ENCODE measurements at places on chromosomes 4 and X.

GRCh38 chr4:139223682-139224317 lies 46.8 kb upstream of the ELF2 start:
- DNase-seq = no peak

DNA sequence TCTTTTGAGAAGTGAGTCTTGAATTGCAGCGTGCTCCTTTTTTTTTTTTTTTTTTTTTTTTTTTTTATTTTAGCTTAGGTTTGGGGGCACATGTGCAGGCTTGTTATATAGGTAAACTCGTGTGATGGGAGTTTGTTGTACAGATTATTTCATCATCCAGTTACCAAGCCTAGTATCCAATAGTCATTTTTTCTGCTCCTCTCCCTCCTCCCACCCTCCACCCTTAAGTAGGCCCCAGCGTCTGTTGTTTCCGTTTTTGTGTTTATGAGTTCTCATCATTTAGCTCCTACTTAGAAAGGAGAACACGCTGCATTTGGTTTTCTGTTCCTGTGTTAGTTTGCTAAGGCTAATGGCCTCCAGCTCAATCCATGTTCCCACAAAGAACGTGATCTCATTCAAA lies 81.3 kb upstream of the TSPAN5 start:
- DNase-seq = no peak

GRCh38 chr4:42641656-42642055 lies 15.2 kb downstream of the ATP8A1 start:
- no peak for DNase-seq

- no peak for DNase-seq
These were observed 245.2 kb upstream of the DIPK2B start for GRCh38 chrX:45445745-45446412.

DNA sequence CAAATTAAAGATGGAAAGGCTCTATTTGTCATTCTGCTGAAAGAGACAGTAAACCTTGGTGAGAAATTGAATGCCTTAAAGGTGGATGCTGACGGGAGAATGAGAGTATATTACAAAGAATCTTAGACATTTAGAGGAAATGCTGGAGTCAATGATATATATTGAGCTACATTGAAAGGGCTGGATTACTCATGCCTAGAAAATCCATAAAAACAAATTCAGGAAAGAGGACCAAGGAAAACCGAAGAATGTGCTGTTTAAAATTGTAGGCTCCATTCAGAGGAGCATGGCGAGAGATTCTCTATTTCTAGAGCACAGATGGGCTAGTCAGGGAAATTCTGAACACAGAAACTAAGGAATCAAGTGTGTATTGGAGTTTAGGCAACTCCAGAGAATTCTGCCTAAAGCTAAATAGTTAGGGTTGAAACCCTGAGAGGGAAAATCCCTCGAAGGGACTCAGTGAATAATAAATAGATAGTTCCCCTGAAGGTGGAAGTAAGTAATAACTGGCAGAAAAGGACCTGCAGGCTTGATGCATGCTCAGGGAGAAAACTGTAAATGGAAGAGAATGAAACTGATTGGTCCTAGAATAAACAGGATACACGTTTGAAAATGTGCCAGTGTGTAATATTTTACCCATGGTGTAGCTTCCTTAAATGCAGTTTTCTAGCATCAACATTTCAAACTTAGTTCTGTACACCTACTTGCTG lies 1532.4 kb upstream of the TENM3 start:
- DNase-seq = no peak

DNA sequence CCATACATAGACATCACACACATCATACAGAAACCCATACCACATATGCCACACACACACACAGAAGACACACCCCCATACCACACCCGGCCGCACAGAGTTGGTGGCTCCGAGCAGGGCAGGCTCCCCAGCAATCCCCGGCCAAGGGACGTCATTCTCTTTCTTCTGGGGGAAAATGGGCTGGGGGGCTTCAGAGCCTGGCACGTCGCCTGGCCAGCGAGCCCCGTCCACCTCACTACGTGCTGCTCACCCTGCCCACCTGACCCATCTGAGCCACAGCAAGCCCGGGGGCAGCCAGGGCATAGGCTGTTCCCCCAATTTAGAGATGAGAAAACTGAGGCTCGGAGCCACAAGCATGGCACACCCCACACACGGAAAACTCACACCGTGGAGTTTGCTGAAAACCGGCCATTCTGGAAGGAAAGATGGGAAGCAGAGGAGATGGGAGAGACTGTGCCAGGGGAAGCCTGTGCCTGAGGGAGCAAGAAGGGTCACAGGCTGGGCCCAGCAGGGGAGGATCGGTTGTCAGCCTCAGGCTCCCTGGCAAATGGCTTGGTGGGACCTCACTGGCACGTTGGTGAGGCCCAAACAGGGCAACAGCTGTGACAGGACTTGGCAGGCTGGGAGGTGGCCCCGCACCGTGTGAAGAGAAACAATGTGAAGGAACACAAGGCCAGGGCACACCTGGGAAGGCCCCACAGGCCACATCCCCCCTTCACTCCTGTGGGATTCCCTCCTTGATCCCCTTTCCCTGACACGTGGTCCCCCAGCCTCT lies 73.2 kb downstream of the JAKMIP1 start:
- no peak for DNase-seq

- DNase-seq = no peak
These were observed 707 bp upstream of the UNC5C start for GRCh38 chr4:95549246-95550114.

DNA sequence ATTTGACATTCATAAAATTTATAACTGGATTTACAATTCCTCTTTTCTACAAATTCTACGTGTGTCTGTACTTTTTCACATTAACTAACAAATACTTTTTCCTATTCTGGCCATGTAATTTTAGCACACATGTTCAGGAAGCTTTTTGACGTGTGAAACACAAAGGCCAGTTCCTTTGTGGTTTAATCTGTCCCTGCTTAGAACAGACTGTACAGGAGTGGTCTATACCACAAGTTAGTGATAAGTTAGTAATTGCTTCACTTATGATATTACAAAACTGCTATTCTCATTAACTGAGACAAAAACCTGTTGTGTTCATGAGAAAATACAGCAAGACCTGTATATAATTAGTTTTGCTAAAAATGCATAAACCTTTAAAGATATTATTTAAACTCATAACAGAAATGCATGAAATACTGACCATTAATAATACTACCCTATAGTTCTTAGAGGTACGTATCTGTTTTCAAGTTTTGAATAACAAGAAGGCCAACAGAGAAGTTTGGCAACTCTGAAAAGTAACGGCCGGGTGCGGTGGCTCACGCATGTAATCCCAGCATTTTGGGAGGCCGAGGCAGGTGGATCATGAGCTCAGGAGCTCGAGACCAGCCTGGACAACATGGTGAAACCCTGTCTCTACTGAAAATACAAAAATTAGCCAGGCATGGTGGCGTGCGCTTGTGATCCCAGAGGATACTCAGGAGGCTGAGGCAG lies 13.7 kb upstream of the AREG start:
- DNase-seq = no peak

DNA sequence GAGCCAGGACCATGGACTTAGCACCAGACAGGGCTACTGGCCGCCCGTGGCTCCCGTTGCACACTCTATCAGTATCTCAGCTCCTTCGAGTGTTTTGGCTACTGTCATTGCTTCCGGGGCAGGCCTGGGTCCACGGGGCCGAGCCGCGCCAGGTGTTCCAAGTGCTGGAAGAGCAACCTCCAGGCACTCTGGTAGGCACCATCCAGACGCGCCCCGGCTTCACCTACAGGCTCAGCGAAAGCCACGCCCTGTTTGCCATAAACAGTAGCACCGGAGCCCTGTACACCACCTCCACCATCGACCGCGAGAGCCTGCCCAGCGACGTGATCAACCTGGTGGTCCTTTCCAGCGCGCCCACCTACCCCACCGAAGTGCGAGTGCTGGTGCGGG lies 1.6 kb downstream of the FAT4 start:
- no peak for DNase-seq

GRCh38 chr4:140096483-140096861 lies 57.5 kb downstream of the MAML3 start:
- no peak for DNase-seq

DNA sequence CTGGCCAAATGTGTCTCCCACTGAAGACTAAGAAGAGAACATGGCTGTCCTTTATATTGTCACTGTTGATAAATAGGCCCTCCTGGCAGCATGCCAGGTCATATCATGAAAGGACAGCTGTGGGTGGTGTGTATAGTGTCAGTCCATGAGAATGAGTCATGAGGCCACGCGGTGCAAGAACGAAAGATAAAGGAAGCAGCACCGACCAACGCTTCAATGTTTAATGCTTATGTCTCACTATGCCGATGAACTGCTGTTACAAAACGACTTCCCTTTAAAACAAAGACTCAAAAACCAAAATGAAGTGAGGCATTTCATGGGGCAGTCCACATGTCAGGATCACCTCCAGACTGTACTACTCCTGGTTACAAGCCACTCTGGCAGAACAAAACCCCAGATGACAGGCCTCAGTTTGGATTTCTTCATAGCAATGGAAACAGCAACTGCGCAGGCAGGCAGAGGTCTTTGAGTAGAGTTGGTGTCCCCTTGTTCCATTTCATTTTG lies 5.2 kb upstream of the TCEANC start:
- DNase-seq = no peak

GRCh38 chr4:103074744-103075434 lies 1.7 kb downstream of the SLC9B2 start:
- DNase-seq = no peak

- DNase-seq = no peak
These were observed 15.6 kb downstream of the CXorf66 start for GRCh38 chrX:139949703-139950102.

GRCh38 chr4:108650212-108651013 lies at the start of gene OSTC:
Gene OSTC (plus strand): TSS chr4:108650599. CDS start chr4:108650656, 57 bp downstream.
- peak; percentile 87 for DNase-seq

DNA sequence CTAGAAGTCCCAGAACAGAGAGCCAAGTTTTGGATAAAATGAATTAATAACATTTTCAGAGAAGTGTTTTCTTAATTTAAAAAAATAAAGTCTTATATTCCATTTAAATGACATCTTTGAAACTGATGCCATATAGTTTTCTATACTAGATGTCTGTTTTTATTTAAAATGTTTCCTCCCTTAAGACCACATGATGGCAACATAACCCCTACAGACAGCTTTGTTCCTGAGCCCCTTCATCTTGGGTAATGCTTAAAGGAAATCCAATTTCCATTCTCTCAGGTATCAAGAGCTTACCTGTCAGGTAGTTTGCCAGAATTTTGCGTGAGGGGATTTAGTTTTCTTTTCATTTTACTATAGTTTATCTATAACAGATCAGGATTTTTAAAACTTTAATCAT lies 181.4 kb upstream of the UGT8 start:
- DNase-seq = no peak

DNA sequence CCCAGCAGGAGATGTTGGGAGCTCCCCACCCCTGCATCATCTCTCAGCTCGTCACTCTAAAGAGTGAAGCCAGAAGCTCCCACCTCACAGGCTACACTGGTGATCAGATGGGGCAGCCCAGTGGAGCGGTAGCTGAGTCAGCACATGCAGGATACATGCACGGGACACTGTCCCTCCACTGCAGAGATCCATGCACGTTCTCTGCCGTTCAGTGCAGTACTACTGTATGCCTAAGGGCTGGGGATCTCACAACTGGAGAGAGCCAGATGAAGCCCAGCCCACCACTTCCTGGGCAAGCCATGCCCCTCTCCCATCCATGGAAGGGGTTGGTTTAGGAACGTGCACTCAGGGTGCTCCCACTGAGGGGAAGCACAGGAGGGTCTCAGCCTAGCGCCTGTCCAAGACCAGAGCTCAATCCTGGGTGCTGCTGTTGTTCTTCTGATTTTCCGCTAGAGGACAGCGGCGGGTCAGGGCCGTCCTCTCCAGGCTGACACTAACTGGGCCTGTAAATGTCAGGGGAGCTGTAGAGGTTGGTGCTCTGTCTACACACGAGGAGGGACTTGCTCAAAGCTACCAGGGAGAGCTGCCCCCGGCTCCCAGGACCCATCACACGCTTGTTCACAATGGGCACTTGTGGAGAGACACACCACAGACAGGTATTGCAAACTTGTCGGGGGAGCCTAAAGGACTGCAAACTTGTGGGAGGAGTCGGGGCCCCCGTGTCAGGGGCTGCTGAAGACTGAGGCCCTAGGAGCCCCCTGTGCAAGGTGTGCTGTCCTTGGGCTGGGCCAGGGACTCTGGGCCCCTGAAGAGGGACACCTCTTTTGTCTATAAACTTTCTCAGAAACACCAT lies 18.2 kb upstream of the ABLIM2 start:
- DNase-seq = peak; percentile 61

- DNase-seq = peak; percentile 94
These were observed 162.5 kb upstream of the MED14 start for GRCh38 chrX:40897718-40898270.

GRCh38 chr4:170083541-170083940 lies 6.2 kb downstream of the AADAT start:
- no peak for DNase-seq

- DNase-seq = no peak
These were observed 22.3 kb downstream of the NKX1-1 start for GRCh38 chr4:1383728-1384591.

DNA sequence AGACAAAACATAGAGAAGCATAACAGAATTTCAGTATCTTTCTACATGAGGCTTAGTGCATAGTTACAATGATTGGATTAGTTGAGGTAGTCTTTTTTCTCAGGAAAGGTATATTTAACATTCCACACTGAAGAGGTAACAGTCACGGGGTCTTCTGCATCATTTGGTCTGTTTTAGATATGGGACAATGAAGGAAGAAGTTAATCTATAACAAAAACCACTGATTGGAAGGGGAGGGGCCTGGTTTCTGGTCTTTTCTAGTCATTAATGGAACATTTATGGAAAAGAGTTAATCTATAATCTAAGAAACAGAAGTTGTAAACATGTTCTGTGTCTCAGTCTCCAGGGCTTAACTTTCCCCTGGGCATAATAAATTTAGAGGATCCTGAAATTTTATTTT lies 37.3 kb upstream of the HPSE start:
- no peak for DNase-seq

- DNase-seq = no peak
These were observed 16.7 kb downstream of the PPP4R3C start for GRCh38 chrX:27446423-27446822.

DNA sequence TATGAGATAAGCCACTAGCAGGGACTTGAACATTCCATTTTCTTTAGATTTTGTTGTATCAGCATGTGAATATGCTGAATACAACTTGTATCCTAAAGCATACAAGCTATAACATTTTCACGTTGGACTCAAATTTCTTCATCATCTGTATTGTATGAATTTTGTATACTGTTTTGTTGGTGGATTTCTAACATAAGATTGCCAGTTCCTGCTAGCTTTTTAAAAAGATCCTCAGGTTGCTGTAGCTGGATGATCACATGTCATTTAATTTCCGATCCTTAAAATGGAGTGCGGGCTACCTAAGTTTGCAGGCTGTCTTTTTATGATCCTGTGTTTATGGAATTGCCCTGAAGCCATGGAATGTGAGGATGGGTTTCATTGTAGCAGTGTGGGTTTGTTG lies 6.9 kb downstream of the PDLIM5 start:
- no peak for DNase-seq
